MCF 10A (cell line): ENCODE measurements at places on chromosomes 2 and 18. TPM values are rescaled to one million over a fixed set of nuclear protein-coding genes. Genes with fewer than 3 reads are reported as not detected.

DNA sequence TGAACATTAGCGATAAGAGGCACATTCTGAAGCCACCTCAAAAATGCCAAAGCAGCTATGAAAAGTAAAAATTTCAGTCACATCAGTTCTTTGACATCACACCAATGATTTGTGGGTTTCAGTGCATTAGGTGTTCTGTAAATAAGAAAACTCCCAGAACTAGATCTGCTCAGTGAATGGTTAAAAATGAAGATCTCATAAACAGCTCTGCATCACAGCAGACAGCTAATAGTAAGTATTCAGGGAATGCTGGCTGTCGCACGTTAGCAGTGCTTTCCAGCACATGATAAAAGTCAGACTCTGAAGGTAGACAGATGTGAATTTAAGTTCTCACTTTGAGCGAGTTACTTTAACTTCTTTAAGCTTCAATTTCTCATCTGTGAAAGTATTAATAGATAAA is 154.9 kb downstream of the SATB2 start:
- DNase-seq = no peak

Gene RAB27B
- 32.2 and 73.5 TPM in 2 replicates for total RNA-seq

GRCh38 chr2:83866211-83866610 is 592.9 kb downstream of the SUCLG1 start:
- DNase-seq = no peak

DNA sequence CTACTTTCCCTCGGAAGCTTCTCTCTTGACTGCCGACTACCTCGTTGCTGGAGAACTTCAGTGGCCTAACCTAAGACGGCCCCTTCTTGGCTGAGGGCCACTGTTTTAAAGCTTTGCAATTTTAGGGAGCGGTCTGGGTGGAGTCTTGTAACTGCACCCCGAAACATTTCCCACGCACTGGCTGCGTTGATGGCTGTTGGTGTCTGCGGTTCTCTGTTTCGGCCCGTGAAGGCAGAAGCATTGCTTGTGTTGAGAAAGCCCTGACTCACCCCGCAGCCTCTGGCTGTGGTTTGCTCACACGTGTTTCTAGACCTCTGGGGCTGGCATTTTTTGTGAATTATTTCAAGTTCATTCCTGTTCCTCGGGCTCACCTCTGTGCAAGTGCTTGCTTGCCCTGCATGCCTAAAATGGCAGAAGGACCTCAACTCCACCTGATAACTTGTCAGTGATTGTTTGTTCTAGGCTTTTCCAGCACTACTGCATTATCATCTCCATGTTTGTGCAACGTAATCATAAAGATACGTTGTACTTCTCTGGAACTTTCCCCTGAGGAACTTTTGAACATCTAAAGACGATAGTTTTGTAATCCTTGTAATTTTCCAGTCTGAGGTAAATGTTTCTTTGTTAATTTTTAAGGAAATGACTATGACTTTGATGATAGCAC is 94.2 kb upstream of the DLX2 start:
- DNase-seq = peak; percentile 99

GRCh38 chr2:64861452-64862397 is 127.5 kb upstream of the SLC1A4 start:
- DNase-seq = no peak

Gene CD226
- total RNA-seq = 2.6 and 3.4 TPM in 2 replicates

- no peak for DNase-seq
Observed at GRCh38 chr2:25072606-25073005, 30.7 kb downstream of the EFR3B start.

Gene KCNJ13
- total RNA-seq = not detected in 2 replicates

GRCh38 chr2:215527736-215528135 is 91.9 kb upstream of the FN1 start:
- no peak for DNase-seq

DNA sequence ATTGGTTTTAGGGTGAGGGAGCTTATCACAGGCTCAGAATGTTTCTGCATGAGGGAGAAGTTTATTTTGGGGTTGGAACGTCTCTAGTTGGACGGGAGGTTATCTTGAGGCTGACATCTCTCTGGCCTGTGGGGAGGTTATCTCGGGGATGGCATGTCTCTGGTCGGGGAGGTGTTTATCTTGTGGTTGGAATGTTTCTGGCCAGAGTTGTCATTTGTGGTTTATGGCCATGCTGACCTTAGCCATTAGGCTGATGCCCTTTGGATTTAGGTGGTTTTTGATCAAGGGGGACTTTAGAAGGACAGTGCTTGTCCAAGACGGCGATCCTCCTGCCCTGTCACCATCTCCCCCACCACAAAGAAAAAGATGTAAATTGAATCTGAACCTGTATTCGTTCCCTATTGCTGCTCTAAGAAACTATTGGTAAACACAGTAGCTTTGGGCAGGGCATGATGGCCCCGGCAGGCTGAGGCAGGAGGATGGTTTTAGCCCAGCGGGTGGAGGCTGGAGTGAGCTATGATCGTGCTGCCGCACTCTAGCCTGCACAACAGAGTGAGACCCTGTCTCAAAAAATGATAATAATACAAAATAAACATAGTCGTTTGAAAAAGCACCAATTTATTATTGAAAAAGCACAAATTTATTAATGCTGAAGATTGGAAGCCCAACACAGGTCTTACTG is 17.8 kb upstream of the MPPE1 start:
- no peak for DNase-seq

Gene MOCOS
- total RNA-seq = 69.1 and 81.1 TPM in 2 replicates

Gene SCLY
- 40.1 and 40.4 TPM in 2 replicates for total RNA-seq

GRCh38 chr2:217249121-217250012 is 389.5 kb upstream of the TNP1 start:
- DNase-seq = no peak

DNA sequence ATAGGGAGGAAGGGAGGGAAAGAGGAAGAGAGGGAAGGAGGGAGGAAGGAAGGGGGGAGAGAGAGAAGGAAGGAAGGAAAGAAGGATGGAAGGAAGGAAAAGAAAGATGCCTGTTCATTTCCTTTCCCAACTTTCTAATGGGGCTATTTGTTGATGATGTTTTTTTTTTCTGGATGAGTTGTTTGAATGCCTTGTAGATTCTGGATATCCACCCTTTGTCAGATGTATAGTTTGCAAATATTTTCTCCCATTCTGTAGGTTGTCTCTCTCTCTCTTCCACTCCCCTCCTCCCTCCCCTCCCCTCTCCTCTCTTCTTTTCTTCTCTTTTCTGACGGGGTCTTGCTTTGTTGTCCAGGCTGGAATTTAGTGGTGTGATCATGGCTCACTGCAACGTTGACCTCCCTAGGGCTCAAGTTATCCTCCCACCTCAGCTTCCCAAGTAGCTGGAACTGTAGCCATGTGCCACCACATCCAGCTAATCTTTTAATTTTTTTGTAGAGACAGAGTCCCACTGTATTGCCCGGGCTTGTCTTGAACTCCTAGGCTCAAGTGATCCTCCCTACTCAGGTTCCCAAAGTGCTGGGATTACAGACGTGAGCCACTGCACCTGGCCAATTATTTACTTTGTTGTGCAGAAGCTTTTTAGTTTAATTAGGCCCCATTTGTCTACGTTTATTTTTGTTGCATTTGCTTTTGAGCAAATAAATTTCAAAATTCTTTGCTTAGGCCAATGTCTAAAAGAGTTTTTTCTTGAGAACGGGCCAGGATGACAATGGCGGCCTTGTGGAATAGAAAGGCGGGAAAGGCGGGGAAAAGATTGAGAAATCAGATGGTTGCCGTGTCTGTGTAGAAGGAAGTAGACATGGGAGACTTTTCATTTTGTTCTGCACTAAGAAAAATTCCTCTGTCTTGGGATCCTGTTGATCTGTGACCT is 57.3 kb upstream of the FAM117B start:
- DNase-seq = no peak

- DNase-seq = no peak
Observed at GRCh38 chr2:219386532-219387280, 1.0 kb downstream of the DNPEP start.

Gene STAT1
- total RNA-seq = 32.3 and 36.9 TPM in 2 replicates

Gene DPP10
- total RNA-seq = not detected in 2 replicates

- DNase-seq = no peak
Observed at GRCh38 chr2:139694327-139694726, 914.1 kb upstream of the NXPH2 start.

Gene AOX1
- total RNA-seq = 54.0 and 76.6 TPM in 2 replicates

Gene DTNA
- total RNA-seq = 0.91 TPM in 1 of 2 replicates, not detected in the other

DNA sequence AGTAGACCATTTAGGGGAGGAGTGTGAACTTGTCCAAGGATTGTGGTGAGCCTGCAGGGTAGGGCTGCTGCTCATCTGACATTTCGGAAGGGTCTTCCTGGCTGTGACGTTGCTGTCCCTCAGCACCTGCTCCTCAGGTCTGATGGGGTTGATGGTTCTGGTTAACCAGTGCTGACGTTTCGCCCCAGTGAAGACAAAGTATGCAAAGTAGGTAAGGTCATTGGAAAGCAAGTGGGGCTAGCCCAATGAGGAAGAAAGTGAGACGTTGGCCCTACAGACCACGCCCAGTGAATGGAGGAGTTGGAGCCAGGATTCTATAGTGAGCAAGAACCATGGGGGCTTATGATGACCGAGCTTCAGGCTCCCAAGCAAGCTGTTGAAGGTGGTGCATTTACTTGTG is 33.4 kb upstream of the ZNF396 start:
- DNase-seq = no peak

- peak; percentile 71 for DNase-seq
Observed at GRCh38 chr2:20172273-20173055, 52.5 kb downstream of the SDC1 start.

DNA sequence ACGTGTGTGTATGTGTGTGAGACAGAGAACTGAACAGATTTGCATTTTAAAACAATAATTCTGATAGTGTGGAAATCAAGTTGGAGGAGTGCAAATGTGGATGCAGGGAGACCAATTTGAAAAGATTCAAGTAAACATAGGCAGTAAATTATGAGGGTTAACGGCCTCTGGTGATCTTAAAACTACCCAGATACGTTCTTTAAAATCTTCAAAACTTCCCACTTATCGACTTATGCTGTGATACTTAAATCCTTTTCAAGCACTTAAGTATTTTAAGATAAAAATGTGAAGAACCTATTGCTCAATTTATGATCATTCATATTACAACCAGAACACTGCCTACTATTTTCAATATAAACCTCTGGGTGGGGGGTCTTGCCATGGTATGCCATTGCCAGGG is 37.7 kb upstream of the CDC42EP3 start:
- no peak for DNase-seq

DNA sequence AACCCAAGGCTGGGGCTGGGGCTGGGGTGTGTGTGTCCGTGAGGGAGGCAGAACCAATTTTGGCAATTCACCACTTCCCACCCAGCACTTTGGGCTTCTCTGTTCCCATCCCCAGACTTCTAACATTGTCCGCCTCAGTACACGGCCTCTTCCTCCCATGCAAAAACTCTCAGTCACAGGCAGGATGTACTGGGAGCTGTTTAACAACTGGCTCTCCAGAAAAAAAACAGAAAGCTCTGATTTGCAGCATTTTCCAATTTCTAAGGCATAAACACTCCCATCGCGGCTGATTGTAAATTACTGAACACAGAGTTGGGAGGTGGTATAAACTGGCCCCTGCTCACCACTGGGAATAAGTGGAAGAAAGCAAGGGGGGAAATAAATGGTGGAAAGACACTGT is 73.1 kb upstream of the MAP4K3 start:
- no peak for DNase-seq
